ENCODE measurements at places on chromosomes 7 and 10. TPM values are rescaled to one million over a fixed set of nuclear protein-coding genes. Genes with fewer than 3 reads are reported as not detected.

GRCh38 chr10:115956225-115957011 lies 316.6 kb downstream of the GFRA1 start:
- peak; percentile 44 for DNase-seq

- DNase-seq = no peak
Observed at GRCh38 chr10:132827861-132828539, 42.1 kb upstream of the NKX6-2 start.

TAS2R41 gene
- not detected for total RNA-seq

DNA sequence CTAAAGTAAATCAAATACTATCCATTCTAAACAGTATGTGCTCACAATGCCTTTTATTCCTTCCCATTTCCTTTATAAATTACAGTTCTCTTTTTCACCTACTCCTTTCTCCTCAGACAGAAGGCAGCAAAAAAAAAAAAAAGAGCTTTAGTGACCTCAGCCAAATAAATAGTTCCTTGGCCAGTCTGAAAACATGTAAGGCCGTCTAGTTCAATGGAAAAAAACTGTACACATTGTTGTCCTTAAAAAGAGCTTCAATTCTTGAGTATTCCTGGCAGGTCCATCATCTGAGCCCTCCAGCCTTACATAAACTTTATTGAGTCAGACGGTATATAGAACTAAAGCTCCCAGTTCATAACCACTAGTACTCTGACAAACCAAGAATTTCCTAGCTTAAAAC lies 185.4 kb downstream of the CACNA2D1 start:
- no peak for DNase-seq

GRCh38 chr7:34011017-34011695 lies 105.8 kb downstream of the BMPER start:
- no peak for DNase-seq

VSTM2A gene
- not detected for total RNA-seq

- DNase-seq = no peak
Observed at GRCh38 chr10:67696029-67696428, at the start of gene CTNNA3. Gene CTNNA3 (minus strand): TSS chr10:67696195.

DNA sequence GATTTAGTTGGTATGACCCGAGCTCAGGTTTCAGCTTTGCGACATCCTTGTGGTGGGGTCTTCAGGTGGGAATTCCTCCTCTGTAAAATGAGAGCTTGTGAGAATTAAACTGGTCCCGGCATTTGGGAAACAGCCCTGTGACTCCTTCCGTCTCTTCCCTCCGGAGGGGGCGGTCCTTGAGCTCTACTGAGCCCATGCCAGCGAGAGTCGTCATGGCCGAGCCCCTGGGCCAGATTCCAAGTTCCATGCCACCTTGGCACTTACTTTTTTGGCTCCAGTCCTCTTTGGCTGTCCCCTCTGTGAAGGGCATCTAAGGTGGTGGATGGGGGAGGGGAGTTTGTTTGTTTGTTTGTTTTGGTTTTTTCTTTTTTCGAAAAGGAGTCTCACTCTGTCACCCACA lies 47.6 kb downstream of the GTF2IRD1 start:
- peak; percentile 57 for DNase-seq

FAM180A gene
- not detected for total RNA-seq

R3HCC1L gene
- 24.3 TPM for total RNA-seq

- DNase-seq = no peak
Observed at GRCh38 chr7:26587536-26587935, 276.9 kb downstream of the SKAP2 start.

TAS2R5 gene
- 1.8 TPM for total RNA-seq

DNA sequence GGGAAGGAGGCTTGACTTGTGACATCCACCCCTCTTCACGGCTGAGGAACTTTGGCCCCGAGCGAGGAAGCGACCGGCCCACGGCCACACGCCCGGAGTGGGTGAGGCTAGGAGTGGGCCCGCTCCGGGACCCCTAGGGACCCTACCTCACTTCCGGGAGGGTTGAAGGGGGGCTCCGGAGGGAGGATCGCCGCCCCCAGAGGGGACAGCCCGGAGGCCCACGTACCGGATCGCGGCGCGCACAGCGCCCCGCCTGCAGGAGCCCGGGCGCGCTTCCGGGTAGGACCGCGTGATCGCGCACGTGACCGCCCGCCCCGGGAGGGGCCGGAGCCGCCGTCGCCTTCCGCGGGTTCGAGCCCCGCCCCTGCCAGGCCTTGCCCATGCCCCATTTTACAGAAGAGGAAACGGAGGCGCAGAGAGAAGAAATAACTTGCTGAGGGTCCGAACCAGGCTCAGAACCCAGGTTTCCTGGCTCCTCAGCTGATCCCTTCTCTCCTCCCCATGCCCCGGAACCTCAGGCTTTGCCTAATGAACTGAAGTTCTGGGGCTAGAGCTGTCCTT lies at the start of gene HPS1:
Gene HPS1 (minus strand): TSS at position 275 of the 561 bp plus-strand sequence. CDS start 3,695 bp downstream, outside the sequence.
- peak; percentile 18 for DNase-seq

MMP21 gene
- not detected for total RNA-seq

GRCh38 chr10:105071980-105072379 lies 430.9 kb downstream of the SORCS3 start:
- DNase-seq = no peak

DNA sequence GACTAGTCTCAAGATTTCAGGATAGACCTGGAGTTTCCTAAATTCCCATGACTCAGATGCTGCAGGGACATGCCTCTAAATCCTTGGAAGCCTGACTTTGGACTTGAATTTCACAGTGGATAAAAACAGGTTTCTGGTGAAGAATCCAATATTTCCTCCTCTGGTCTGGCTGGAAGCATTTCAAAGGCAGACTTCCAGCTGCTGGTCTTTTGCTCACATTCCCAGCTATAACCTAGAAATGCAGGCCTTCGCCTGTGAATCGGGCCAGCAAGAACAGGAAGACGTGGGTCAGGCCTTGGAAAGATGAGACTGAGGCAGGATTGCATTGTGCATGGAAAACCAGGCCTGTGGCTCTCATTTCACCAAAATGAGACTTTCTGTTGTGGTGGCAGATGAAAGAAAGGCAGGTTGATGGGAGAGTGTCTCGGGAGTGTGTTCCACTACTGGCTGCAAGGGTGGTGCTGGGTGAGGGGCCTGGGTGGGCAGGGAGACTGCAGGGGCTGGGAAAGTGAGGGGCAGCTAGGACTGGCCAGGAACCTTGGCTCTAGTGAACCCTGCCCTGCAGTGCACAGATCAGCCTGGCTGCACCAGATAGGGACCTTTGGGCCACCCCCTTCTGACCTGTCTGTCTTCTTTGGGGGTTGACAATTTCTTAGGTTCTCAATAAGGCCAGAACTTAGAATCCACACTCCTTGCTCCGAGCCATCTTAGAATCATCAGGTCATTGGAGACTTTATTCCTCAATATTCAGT lies 488.8 kb upstream of the MKI67 start:
- DNase-seq = no peak

GRCh38 chr7:97982647-97983046 lies 7.3 kb downstream of the OCM2 start:
- no peak for DNase-seq

TMEM196 gene
- total RNA-seq = 0.17 TPM

NUDCD3 gene
- 62.2 TPM for total RNA-seq

MNX1 gene
- 0.87 TPM for total RNA-seq

CYP2C19 gene
- total RNA-seq = not detected

DNA sequence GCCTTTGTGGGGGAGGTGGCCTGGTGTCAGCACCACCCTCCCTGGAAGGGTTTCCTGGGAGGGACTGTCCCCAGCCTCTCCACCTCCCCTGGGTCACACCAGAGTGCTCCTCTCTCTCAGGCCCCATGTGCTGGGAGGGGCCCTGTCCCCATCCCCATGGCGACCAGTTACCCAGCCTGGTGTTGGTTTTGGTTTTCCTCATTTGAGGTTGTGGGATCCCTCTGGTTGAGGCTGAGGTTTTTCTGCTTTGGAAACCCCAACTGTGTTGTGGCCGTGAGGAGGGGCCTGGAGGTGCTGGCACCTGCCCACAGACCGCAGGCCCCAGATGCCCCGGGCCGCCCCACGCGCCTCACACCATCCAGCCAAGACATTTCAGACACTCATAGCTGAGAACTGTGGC lies 106.3 kb downstream of the GRK5 start:
- DNase-seq = no peak

DNA sequence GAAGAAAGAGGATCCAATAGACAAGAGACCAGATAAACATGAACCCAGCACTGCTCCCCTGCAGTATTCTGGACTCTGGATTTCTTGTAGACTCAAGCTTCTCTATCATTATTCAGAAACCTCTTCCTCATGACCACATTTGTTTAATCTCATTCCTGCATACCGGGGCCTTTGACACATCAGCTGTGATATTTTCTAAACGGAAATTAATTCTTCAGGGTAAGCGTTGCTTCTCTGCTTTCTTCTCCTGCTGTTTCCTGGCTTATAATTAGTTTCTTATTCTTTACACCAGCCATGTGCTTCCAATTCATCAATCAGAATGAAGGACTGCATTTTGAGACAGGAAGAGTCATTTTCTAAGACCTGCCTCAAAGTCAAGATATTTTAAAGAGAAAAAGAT lies 54.2 kb upstream of the TARP start:
- no peak for DNase-seq

DNA sequence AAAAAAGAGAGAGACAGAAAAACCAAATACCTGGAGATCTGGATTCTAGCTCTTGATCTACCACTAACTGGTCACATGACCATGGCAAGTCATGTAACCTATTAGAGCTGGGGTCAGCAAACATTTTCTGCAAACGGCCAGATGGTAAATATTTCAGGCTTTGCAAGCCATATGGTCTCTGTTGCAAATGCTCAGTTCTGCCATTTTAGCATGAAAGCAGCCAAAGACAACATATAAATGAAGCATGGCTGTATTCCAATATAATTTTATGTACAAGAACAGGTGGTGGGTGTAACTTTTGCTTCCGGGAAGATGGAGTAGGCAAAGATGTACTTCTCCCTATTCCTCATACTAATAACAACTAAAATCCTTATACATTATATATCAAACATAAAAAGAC lies 6.7 kb downstream of the FRA10AC1 start:
- DNase-seq = no peak

ATG9B gene
- not detected for total RNA-seq

DNA sequence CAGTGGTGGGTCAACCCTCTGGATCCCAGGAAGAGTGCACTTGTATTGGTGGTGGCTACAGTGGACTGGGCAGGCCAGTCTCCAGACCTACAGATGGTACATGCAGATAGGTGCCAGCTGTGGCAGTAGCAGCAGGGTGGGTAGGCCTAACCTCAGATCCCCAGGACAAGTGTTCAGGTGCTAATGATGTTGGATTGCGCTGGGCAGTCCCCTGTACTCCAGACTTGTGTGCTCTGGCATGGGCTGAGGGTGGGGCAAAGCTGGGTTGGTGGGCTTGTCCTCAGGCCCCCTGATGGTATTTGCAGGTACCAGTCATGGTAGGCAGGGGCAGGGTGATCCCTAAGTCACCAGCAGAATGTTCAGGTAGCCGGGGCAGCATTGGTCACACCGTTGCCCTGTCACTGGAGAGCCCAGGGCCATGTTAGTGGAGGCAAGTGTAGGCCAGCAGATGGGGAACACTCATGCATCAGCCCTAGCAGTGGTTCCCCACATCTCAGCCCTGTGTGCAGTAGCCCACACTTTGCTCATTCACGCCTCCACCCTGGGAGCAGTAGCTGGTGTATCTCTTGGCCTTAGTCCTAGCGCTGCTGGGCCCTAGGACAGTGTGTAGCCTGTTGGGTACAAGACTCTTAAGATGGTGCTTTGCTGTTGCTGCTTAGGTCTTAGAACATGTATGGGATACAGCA lies 171.3 kb downstream of the MLLT10 start:
- DNase-seq = no peak

- peak; percentile 30 for DNase-seq
Observed at GRCh38 chr7:65216469-65216868, 157.2 kb upstream of the ZNF92 start.

EGR2 gene
- total RNA-seq = 0.40 TPM

DNA sequence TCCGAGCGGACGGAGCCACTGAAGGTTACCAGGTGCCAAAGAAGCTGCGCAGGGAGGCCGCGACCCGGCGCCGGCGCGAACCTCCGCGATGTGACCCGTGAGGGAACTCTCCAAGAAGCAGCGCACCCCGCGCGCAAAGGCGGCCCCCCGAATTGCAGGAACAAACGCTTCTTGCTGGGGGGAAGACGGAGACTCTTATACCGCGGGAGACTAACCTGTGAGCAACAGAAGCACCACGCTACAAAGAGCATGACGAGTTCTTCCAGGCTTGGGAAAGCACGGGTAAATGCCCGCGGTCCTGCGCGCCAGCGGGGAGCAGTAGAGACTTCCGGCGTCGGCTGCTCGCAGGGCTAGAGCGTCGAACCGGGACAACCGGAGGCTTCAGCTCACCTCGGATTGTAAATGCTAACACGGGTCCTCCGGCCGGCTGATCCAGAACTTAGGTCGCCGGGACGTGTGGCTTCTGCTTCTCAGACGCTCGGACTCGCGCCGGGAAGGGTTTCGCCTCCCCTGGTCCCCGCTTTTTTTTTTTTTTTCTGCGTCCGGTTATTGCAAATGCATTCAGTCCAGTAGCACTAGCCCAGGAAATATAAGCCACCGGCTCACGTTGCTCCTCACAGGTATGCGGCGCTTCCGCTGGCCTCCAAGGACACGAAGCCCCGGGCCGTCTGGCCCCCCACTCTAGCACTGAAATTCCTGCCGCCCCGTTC lies at the start of gene COA1:
Gene COA1 (minus strand): TSS at position 310 of the 710 bp plus-strand sequence. CDS start 80,909 bp downstream, outside the sequence.
- DNase-seq = peak; percentile 86

DNA sequence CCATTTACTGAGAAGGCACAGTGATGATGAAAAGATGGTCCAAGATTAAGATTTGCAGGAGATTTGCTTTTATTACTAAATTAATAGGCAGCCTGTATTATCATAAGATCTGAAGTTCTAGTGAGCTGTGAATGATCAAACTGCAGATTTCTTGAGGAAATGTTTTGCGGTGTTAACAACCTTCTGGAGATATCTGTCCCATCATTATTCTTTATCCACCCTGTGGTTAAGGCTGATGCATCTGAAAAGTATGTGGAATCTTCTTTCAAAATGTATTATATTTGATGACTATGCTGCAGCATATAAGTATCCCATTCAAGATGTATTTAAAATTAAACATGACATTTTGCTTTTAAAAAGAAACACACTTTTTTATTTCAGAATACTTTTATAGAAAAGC lies 150.3 kb downstream of the POLR1F start:
- no peak for DNase-seq

MYO1G gene
- total RNA-seq = not detected

- peak; percentile 63 for DNase-seq
Observed at GRCh38 chr10:6399231-6399741, 180.8 kb downstream of the PRKCQ start.

CFTR gene
- total RNA-seq = 10.9 TPM

SKIDA1 gene
- 2.1 TPM for total RNA-seq

DNA sequence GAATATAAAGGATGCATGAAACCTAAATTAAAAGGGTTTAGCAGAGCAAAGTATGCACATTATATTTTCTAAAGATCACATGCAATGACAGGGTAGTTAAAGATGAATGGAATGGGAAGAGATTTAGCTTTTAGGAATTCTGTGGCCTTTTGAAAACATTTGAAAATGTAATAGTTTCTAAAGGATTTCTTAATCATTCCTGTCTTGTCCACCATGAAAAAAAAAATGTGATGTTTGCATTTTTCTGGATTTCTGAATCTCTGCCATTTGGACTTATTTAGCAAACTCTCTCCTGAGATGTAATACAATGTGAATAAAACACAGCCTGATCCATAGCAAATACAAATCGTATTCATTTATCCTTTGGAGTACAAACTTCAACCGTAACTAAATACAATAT lies 126.6 kb upstream of the RAB11FIP2 start:
- no peak for DNase-seq

GRCh38 chr7:46854958-46855473 lies 726.9 kb downstream of the TNS3 start:
- DNase-seq = peak; percentile 9
